ENCODE measurements at places on chromosomes 2 and 18.

GRCh38 chr2:127129937-127130336 is 23.0 kb upstream of the BIN1 start:
- DNase-seq: no peak

DNA sequence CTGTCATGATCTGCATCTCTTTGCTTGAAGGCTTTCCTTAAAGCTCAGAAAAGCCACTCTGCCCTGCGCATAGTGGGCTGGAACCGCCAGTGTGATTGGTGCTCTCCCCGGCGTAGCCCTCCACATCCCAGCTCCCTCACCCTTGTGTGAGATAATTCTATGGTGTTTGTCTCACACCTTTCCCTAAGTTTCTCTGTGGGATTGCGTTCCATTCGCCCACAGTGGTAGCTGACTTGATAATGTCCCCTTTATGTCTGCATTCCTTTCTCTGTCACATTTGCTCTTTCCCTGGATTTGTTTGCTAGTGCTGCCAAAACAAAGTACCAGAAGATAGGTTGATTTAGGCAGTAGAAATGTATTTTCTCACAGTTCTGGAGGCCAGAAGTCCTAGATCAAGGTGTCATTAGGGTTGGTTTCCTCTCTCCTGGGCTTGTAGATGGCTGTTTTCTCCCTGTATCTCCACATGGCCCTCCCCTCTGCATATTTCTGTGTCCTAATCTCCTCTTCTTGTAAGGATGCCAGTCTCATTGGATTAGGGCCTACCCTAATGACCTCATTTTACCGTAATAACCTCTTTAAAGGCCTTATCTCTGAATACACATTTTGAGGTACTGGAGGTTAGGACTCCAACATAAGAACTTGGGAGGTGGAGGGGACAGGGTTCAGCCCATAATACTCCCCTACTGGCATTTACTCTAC is 7.4 kb upstream of the TMEM87B start:
- DNase-seq: peak; percentile 59

DNA sequence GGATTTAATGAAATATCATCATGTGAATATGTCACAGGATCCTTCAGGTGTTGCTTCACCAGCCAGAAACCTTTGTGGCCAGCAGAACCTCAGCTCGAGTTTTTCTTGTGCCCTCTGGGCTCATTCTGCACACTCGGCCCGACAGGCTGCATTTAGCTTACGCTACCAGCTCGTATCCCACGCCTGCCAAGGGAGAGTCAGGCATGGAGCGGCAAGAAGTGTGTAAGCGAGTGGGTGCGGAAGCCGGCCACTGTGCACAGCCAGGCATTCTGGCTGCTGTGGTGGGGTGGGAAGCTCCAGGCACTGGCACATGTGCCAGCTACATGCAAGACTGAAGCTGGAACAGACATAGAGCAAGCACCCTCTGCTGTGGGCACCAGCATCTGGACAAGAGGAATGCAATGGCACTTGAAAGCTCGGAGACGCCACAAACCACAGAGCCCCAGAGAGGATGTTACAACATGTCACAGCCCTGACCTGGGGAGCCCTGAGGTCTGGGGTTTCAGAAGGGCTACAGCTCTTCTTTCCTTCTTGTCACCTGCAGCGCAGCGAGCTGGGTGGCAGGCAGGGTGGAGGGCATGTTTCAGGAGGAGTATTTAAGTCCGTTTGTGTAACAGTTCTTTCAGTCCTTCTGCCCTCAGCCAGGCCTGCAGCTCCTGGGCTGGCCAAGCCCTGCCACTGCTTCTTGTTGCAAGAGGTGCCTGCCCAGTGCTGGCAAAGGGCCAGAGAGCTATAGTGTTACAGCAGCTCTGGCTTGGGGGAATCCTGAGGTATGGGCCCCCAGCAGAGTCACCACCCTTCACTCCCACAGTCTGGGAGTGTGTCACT is 257.3 kb upstream of the HNMT start:
- no peak for DNase-seq

DNA sequence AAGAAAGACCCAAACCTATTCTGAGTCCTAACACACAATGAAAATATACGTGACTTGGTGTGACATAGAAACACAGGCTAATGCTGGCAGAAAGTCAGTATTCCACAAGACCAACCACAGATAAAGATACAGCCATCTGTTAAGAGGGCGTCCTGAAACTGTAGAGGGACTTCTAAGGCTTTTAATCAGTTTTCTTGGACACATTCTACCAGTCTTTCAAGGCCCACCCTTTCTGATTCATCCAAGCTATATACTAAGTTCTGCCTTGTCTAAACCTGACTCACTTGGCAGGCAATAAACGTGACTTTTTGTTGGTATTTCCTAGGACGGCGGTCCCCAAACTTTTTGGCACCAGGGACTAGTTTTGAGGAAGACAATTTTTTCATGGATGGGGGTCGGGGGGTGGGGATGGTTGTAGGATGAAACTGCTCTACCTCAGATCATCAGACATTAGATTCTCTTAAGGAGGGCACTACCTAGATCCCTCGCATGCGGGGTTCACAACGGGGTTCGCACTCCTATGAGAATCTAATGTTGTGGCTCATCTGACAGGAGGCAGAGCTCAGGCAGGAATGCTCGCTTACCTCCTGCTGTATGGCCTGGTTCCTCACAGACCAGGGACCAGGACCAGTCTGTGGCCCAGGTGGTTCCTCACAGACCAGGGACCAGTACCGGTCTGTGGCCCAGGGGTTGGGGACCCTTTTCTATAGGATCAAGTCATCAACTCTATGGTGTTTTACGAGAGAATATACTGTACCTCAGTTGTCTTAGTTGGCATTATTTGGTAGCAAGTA is 61.4 kb downstream of the SP3 start:
- no peak for DNase-seq

Measured in adrenal gland (tissue), 19 donors.